ENCODE measurements at places on chromosomes 5 and 9. TPM values are rescaled to one million over a fixed set of nuclear protein-coding genes. Genes with fewer than 3 reads are reported as not detected.

Gene PDE6A
- total RNA-seq = 0.33 TPM

DNA sequence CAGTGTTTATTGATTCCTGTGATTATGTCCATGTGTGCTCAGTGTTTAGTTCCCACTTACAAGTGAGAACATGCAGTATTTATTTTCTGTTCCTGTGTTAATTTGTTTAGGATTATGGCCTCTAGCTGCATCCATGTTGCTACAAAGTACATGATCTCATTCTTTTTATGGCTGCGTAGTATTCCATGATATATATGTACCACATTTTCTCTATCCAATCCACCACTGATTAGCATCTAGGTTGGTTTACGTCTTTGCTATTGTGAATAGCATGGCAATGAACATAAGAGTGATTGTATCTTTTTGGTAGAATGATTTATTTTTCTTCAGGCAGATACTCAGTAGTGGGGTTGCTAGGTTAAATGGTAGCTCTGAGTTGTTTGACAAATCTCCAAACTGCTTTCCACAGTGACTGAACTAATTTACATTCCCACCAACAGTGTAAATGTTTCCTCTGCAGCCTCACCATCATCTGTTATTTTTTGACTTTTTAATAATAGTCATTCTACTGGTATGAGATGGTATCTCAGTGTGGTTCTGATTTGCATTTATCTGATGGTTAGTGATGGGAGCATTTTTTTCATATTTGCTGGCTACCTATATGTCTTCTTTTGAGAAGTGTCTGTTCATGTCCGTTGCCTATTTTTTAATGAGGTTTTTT is 47.5 kb upstream of the ELL2 start:
- no peak overlapping the region for H3K27ac ChIP-seq
- no peaks in the 10 kb centered on the region for H3K36me3 ChIP-seq

Gene TTC23L
- total RNA-seq = not detected

- no peak overlapping the region for H3K27ac ChIP-seq
- no peak overlapping the region for H3K4me3 ChIP-seq
- H3K27me3 ChIP-seq = no peaks in the 10 kb centered on the region
- H3K36me3 ChIP-seq = no peaks in the 10 kb centered on the region
- no peaks in the 10 kb centered on the region for H3K4me1 ChIP-seq
These were observed 174.5 kb upstream of the KLF9 start for GRCh38 chr9:70588999-70589398.

GRCh38 chr5:94903726-94904125 is 285.3 kb downstream of the SLF1 start:
- no peak for DNase-seq
- no peaks in the 10 kb centered on the region for H3K4me1 ChIP-seq
- no peaks in the 10 kb centered on the region for H3K27me3 ChIP-seq
- no peak overlapping the region for H3K27ac ChIP-seq

Gene ERBIN
- total RNA-seq = 88.4 TPM

DNA sequence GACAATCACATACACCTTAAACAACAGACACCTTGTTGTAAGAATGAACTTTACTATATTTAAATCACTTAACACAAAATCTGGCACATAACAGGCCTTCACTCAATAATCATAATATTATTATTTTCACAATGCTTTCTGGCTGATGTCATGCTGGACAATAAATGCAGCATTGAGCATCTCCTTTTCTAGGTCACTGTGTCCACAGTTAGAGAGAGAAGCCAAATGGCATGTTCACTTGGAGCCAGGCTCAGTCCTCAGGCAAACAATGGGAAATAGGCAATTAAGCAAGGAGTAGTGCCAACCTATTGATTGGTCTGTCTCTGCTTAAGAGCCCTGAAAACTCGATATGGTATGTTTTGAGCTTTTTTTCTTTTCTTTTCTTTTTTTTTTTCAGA is 50.6 kb upstream of the KLF4 start:
- H3K4me1 ChIP-seq = no peaks in the 10 kb centered on the region
- H3K27me3 ChIP-seq = no peaks in the 10 kb centered on the region
- no peak for DNase-seq
- H3K36me3 ChIP-seq = no peaks in the 10 kb centered on the region

Gene LHX3
- total RNA-seq = 0.13 TPM

GRCh38 chr9:35771075-35771433 is 17.0 kb upstream of the MSMP start:
- DNase-seq = no peak
- H3K4me1 ChIP-seq = peaks cover 8% of the 10 kb centered on the region
- no peaks in the 10 kb centered on the region for H3K36me3 ChIP-seq
- no peak overlapping the region for H3K4me3 ChIP-seq

- H3K27me3 ChIP-seq = no peaks in the 10 kb centered on the region
- DNase-seq = no peak
- no peak overlapping the region for H3K27ac ChIP-seq
- H3K4me3 ChIP-seq = no peak overlapping the region
- no peaks in the 10 kb centered on the region for H3K36me3 ChIP-seq
These were observed 402.3 kb upstream of the ADAMTS16 start for GRCh38 chr5:4737868-4738267.

DNA sequence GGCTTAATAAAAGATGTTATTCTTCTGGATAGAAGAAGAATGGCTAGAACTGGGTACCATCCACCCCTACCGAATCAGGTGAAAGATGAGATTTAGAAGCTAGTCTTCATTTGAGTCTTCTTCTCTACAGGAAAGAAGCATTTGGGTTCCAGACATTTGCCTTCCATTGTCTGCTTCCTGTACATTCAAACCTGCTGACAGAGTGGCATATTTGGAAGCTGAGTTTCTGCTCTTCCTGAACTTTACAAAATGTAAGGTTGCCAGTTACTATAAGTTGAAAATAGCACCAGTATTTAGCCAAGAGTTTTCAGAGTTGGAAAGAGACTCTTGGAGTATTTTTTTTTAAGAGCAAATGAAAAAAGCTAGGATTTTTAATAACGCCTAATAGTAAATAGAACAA is 525.4 kb upstream of the TLE4 start:
- H3K27me3 ChIP-seq = no peaks in the 10 kb centered on the region
- no peaks in the 10 kb centered on the region for H3K36me3 ChIP-seq
- no peak overlapping the region for H3K4me3 ChIP-seq
- H3K27ac ChIP-seq = no peak overlapping the region
- H3K4me1 ChIP-seq = no peaks in the 10 kb centered on the region

GRCh38 chr5:62124266-62124665 is 181.7 kb upstream of the KIF2A start:
- no peaks in the 10 kb centered on the region for H3K4me1 ChIP-seq
- no peak overlapping the region for H3K27ac ChIP-seq
- no peak for DNase-seq
- H3K4me3 ChIP-seq = no peak overlapping the region
- no peaks in the 10 kb centered on the region for H3K27me3 ChIP-seq

Gene RBM27
- total RNA-seq = 22.5 TPM

Gene FOXD4L3
- total RNA-seq = not detected

DNA sequence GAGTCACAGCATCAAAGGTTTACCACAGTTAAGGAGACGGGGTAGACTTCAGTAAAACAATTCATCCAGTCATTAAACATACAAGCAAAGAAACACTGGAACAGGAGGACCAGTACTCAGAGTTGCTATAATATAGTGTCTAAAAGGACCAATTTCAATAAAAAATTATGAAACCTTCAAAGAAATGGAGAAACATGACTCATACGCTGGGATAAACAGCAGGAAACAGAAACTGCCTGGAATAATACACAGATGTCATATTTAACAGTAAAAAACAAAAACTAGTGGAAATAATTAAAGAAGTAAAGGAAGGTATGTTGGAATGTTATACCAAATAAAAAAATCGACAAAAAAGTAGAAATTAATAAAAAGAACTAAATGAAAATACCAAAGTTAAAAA is 1075.9 kb downstream of the NR2F1-AS1 start:
- H3K4me1 ChIP-seq = no peaks in the 10 kb centered on the region
- DNase-seq = no peak
- no peak overlapping the region for H3K4me3 ChIP-seq

- H3K27ac ChIP-seq = no peak overlapping the region
- no peaks in the 10 kb centered on the region for H3K27me3 ChIP-seq
- no peak overlapping the region for H3K4me3 ChIP-seq
- H3K36me3 ChIP-seq = no peaks in the 10 kb centered on the region
- no peak for DNase-seq
These were observed 23.4 kb upstream of the STRBP start for GRCh38 chr9:123291736-123292135.

Gene FOXI1
- total RNA-seq = 0.44 TPM

DNA sequence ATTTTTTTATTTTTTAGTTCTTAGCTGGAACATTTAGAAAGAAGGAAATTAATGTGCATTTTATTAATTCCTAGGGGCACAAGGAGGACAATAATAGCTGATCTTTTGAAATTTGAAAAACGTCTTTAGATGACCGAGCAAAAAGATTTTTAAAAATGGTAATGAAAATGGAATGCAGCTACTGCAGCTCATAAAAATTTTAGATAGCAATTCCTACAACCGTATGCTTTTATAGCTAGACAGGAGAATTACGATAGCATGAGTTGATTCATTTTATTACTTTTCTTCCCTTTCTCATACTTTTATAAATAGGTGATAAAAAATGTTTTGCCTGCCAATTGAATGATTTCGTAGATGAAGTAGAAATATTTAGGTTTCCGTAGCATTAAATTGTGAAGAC is 13.7 kb upstream of the RUFY1 start:
- H3K27ac ChIP-seq = no peak overlapping the region
- H3K36me3 ChIP-seq = no peaks in the 10 kb centered on the region
- no peaks in the 10 kb centered on the region for H3K4me1 ChIP-seq
- no peak for DNase-seq
- no peak overlapping the region for H3K4me3 ChIP-seq

DNA sequence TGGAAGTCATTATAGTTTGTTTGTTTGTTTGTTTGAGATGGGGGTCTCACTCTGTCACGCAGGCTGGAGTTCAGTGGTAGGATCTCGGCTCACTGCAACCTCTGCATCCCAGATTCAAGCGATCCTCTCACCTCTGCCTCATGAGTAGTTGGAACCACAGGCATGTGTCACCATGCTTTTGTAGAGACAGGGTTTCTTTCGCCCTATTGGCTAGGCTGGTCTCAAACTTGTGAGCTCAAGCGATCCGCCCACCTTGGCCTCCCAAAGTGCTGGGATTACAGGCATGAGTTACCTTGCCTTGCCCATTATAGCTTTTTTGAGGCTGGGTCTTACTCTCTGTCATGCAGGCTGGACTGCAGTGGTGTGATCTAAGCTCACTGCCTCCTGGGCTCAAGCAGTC is 28.8 kb downstream of the NSD1 start:
- H3K36me3 ChIP-seq = no peaks in the 10 kb centered on the region
- no peaks in the 10 kb centered on the region for H3K27me3 ChIP-seq
- H3K4me1 ChIP-seq = no peaks in the 10 kb centered on the region
- H3K4me3 ChIP-seq = no peak overlapping the region
- DNase-seq = no peak
- H3K27ac ChIP-seq = no peak overlapping the region

Gene PCDHA10
- total RNA-seq = 0.33 TPM

DNA sequence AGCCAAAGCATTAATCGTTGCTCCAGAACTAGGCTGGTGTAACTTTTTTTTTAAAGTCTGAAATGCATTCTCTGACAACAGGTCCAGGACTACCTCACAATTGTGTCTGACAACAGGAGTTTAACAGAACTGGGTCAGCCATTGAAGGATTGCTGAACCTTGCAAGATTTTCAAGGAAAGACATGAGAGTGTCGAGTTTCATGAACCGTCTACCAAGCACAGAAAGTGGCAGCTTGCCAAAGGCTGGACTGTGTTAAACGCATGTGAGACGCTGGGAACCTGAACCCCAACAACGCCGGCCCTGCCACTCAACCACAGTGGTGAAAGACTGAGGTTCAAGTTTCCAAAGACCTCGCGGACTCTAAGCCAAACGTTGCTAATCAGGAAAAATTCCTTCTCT is 79.1 kb downstream of the LHFPL2 start:
- no peak overlapping the region for H3K4me3 ChIP-seq
- DNase-seq = no peak
- no peaks in the 10 kb centered on the region for H3K36me3 ChIP-seq
- peaks cover 7% of the 10 kb centered on the region for H3K4me1 ChIP-seq
- H3K27me3 ChIP-seq = no peaks in the 10 kb centered on the region
- H3K27ac ChIP-seq = no peak overlapping the region

Gene ACOT12
- total RNA-seq = 0.74 TPM

DNA sequence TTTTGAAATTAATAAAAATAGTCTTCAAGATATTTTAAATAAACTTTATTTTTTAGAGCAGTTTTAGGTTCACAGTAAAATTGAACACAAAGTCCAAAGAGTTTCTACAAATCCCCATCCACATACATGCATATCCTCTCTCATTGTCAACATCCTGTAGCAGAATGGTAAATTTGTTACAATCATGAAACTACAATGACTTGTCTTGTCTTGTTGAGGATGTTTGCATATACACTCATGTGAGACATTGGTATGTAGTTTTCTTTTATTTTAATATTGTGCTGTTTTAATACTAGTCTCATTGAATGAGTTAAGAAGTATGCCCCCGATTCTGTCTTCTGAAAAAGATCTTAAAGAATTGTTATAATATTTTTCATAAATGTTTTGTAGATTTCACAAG is 447.0 kb upstream of the EDIL3 start:
- H3K36me3 ChIP-seq = no peaks in the 10 kb centered on the region
- no peaks in the 10 kb centered on the region for H3K27me3 ChIP-seq
- DNase-seq = no peak

Gene GLRA1
- total RNA-seq = not detected

Gene C5
- total RNA-seq = 1.6 TPM

Gene ARL14EPL
- total RNA-seq = not detected

DNA sequence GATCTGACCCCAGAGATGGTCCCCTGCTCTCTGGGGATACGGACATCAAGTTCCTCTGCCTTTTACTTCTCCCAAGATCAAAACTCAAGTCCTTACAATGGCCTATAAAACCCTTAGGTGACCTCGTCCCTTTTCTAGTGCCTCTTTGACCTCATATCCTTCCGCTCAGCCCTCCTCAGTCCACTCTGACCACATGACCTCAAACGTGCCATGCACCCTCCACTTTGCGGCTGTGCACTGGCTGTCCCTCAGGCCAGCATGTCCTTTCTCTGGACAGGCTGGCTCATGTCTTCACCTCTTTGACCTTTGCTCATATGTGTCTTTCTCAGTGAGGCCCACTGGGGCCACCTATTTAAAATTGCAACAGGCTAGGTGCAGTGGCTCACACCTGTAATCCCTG is 14.7 kb downstream of the TRMO start:
- no peaks in the 10 kb centered on the region for H3K27me3 ChIP-seq
- H3K36me3 ChIP-seq = no peaks in the 10 kb centered on the region
- no peaks in the 10 kb centered on the region for H3K4me1 ChIP-seq
- H3K4me3 ChIP-seq = no peak overlapping the region

- H3K36me3 ChIP-seq = no peaks in the 10 kb centered on the region
- DNase-seq = no peak
- H3K27ac ChIP-seq = no peak overlapping the region
These were observed 59.5 kb downstream of the EGFLAM start for GRCh38 chr5:38317868-38318267.

Gene ALDOB
- total RNA-seq = 0.67 TPM

Data from Panc1 (cell line).